Renal cortex interstitium (tissue), 15 donors: ENCODE measurements at places on chromosomes 12 and 14.

- no peak for DNase-seq
Measured at GRCh38 chr14:95275494-95275893, 44.2 kb downstream of the CLMN start.

- DNase-seq, result no peak
Measured at GRCh38 chr14:56580221-56580711, 668 bp downstream of the TMEM260 start.

GRCh38 chr12:1314523-1314922, 279.9 kb downstream of the FBXL14 start:
- no peak for DNase-seq

GRCh38 chr12:97368462-97369163, 94.0 kb upstream of the RMST start:
- DNase-seq, result no peak

DNA sequence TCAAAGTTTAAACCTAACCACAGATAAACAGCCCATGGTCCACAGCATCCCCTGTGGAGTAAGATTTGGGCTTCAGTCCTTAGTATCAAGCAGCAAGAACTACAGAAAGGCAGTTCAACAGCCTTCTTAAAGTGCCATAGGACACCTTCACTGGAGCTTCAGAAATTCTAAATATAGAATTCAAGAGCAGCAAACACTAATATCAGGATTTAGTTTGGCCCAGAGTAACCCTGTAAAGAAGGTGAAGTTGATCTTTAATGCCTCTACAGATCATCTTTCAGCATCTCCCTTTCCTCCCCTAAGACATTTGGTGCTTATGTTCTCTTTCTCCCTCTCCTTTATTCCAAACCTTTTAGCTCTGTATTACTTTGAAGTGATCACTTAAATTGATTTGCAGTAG, 59.5 kb upstream of the ARHGAP5 start:
- no peak for DNase-seq

DNA sequence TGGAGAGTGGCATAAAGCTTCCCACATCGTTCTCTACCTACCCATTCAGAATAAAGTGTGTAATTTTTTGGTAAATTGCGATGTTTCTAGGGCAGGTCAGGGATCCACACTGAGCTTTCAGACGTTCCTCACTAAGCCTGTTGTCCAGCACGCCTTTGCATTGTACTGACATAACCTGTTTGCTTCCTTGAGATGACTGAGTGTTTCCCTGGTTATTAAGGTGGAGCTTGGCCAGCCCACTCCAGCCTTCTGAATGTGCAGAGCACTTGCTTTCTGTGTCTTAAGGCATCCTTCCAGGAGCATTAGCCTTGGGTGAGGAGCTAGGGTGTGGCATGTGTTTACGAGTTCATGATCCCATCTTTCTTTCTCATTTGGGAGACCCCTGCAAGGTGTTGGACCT, 96.4 kb downstream of the TMEM260 start:
- no peak for DNase-seq

- no peak for DNase-seq
Measured at GRCh38 chr12:55036326-55037115, 16.7 kb downstream of the NEUROD4 start.

DNA sequence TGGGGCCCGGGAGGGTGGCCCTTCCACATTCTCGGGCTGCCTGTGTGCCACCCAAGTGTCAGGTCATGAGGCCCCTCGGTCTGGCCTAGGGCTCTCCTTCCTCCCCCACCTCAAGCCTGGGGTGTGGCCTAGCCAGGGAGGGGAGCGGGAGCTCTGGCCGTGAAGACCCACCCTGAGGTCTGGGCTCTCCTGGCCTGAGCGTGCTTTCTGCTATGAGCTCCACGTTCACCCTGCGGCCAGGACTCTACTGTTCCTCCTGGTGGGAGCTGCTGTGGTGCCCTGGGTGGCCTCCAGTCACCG, 12.0 kb downstream of the PACS2 start:
- DNase-seq, result no peak

- no peak for DNase-seq
Measured at GRCh38 chr14:69625299-69626131, 14.1 kb downstream of the SUSD6 start.

- DNase-seq, result peak; percentile 59
Measured at GRCh38 chr14:74571901-74572725, 39.9 kb downstream of the LTBP2 start.

GRCh38 chr12:21991526-21991925, 50.3 kb upstream of the ABCC9 start:
- DNase-seq, result no peak

- DNase-seq, result no peak
Measured at GRCh38 chr14:58082011-58082410, 70.0 kb downstream of the ARMH4 start.

- no peak for DNase-seq
Measured at GRCh38 chr12:116672842-116673516, 64.9 kb downstream of the SPRING1 start.

DNA sequence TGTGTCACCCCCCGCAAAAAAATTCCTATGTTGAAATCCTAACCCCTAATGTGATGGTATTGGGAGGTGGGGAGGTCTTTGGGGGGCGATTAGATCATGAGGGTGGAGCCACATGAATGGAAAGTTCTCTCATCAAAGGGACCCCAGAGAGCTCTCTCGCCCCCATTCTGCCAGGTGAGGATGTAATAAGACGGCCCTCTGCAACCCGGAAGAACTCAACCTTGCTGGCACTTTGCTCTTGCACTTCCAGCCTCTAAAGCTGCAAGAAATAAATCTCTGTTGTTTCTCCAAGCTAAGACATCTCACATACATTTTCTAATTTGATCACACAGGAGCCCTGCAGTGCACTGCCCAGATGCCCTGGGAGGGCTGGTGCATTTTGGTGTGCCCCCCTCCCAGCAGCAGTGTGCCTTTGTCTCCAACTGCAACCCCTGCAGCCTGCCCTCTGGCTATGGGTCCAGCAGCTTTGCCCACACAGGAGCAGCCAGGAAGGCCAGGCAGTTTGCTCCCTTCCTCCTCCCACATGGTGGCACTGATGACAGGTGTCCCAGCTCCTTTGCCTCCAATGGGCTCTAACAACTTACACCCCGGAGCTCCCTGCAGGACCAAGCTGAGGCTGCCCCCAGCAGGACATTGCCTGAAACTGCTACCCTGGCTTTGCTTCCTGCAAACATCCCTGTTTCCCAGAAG, 59.3 kb downstream of the C14orf132 start:
- DNase-seq, result no peak

- no peak for DNase-seq
Measured at GRCh38 chr14:23434488-23435222, 805 bp downstream of the MYH7 start.

GRCh38 chr12:28415755-28416154, 225.5 kb downstream of the CCDC91 start:
- DNase-seq, result no peak

GRCh38 chr12:52066346-52067080, 3.3 kb upstream of the ATG101 start:
- no peak for DNase-seq

- no peak for DNase-seq
Measured at GRCh38 chr12:84641940-84642545, 270.6 kb downstream of the SLC6A15 start.

DNA sequence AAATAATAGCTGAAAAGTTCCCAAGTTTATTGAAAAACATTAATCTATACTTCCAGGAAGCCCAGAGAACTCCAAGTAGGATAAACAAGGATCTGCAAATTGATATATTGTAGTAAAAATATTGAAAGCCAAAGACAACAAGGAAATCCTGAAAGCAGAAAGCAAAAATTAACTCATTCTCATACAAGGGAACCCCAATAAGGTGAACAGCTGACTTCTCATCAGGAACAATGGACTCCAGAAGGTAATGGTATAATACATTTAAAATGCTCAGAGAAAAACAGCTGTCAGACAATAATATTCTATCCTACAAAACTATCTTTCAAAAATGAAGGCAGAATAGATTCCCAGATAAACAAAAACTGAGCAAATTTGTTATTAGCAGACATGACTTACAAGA, 138.1 kb upstream of the BMP4 start:
- no peak for DNase-seq

DNA sequence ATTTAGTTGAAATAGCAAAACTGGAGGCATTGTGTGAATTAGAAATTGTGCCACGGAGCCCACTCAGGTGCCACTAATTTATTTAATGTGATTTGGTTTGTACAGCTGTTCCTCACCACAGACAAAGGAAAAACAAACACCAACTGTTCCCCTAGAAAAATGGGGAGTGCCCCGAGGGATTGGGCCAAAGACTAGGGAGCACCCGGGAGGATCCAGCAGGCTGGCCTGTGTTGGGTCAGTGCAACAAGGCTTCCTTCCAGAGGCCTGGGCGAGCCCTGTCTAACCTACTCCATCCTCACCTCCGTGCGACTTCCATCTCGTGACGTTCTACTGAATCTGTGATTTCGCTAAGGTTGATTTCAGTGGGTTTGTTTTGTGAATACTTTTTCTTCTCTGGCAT, 206.2 kb downstream of the CHST11 start:
- DNase-seq, result no peak

DNA sequence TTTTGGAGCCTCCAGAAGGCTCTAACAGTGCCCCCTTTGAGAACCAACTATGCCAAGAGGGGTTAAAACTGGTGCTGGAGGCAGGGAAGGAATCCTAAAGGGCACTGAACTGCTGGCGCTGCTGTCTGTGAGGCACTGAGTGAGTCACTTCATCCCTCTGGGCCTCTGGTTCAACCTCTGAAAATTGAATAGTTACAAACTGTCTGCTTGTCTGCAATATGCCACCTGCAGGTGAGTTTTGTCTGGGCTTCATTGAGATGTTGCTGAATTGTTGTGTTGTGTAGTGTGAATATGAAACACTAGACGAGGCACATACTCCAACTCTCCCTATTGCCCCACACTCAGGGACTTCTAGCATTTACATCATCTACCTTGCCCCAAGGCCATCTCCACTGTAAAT, 68.0 kb downstream of the GRIN2B start:
- DNase-seq, result no peak

DNA sequence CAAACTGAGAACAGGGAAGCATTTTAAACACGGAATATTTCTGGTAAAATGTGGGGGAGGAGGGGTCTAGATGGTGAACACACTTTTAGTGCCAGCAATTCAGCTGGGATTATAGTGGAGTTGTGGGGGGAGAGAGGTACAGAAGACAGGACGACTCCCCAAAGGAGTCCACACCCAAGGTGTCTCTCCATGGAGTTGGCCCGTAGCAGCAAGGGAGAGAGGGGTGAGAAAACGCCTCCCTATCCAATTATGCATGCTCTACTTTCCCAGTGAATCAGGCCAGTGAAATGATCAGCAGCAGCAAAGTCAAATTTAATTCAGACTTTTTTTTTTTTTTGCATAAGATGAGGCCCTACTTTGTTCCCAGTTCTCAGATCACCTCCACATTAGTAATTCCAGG, 38.6 kb downstream of the BTG1 start:
- no peak for DNase-seq

GRCh38 chr12:29883941-29884554, 100.3 kb upstream of the TMTC1 start:
- DNase-seq, result no peak

- DNase-seq, result peak; percentile 23
Measured at GRCh38 chr14:96363751-96364336, 518 bp downstream of the GSKIP start.

DNA sequence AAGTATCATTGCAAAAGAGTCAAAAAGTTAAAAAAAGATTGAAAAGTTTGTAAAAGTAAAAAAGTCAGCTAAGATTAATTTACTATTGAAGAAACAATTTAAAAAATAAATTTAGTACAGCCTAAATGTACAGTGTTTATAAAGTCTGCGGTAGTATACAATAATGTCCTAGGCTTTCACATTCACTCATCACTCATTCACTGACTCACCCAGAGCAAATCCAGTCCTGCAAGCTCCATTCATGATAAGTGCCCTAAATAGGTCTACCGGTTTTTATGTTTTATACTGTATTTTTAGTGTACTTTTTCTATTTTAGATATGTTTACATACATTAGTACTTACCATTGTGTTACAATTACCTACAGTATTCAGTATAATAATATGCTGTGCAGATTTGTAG, 43.9 kb upstream of the ABCC9 start:
- no peak for DNase-seq
